ENCODE measurements at places on chromosomes 5 and 9.

DNA sequence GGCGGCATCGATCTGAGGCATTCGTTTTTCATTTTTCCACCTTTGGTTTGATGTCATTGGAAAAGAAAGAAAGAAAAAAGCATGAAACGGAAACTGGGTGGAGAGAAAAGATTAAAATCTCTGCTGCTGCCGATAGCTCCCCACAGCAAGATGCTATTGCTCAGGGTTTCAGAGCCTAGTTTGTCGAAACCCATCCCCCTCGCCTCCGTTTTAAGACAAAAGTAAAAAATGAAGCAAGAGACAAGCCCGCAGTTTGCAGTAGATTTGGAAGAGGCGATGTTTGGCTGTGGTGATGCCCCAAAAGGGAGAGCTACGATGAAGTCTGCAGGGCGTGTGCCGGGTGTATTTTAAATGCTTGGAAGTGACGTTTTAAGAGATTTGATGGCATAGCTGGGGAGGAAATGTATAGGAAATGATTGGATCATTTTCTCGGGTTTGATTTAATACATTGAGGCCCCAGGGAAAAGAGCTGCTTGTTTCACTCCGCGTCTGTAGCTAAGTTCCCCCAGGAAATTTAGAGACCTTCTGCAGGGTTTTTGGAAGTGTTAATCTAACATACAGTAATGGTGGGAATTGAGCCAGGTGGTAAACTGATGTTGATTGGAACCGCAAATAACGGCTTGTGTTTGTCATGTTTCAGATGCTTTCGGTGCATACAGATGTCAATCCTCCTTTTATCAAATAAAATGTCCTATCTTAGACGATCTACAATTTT lies 909 bp downstream of the NDFIP1 start:
- DNase-seq = peak; percentile 35

- DNase-seq = no peak
These were observed 354.9 kb downstream of the DIRAS2 start for GRCh38 chr9:90287567-90288274.

- DNase-seq = no peak
These were observed 68.1 kb downstream of the ESM1 start for GRCh38 chr5:54917323-54917722.

- DNase-seq = no peak
These were observed 92.7 kb upstream of the PTCH1 start for GRCh38 chr9:95609426-95609825.

DNA sequence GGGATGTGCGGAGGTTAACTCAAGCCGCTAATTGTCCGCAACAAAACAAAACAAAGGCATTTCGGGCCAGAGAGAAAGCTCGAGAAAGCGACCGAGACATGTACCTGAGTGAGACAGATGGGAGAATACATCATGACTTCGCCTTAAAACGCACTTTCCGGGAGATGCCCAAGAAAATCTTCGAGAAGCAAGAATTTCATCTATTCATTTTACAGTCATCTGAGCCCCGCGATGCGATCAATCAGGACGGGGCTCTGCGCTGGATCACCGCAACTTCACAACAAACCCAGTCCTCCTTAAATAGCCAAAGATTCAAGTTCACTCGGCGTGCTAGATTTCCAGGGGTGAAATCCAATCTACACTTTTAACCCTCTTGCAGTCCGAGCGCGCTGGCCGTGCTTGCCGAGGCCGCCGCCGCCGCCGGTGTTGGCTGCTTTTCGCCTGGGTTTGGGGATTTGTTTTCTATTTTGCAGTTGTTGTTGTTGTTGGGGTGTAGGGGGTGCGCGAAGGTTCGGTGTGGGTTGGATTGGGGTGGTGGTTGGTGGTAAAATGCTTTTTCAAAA lies 482 bp downstream of the NFIB start:
- peak; percentile 16 for DNase-seq

DNA sequence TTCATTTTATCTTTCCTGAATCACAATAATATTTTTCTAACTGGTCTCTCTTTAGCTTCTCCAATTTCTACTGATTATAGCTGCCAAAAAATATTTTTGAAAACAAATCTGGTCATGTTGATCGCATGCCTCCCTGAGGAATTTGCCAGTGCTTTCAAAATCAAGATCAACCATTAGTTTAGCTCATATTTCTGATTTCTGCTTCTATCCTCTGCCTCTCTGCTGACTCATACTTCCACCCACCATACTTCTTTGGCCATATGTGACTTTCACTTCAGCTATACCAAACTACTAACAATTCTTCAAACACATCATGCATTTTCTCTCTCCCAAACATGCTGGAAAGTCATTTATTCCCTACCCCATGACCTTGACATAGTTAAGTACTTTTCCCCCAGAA lies 636.5 kb downstream of the TLE1 start:
- DNase-seq = peak; percentile 45

DNA sequence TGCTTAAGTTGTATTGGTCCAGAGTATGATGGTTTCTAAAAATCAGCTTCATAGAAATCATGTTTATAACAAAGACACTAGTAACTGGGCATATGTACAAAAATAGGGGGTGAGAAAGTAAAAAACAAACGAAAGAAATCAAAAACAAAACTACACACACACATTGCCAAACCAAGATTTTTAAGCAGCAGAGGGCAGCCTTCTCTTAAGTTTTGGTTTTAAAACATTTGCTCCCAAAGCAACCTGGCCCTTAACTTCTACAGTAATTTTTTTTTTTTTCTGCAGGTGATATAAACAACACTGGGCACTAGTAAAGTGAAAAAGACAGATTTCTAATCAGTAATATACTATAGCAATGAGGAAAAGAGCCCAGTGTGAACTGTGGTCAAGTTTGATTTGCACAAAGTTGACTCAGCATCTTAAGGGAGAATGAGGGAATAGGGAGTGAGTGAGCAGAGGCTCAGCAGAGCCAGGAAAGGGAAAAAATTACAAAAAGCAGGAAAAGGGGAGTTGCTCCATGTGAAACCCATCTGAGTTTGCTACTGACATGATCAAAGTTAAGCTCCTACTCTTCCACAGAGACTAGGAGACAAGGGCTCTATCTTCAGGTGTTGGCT lies 13.4 kb upstream of the GAPT start:
- no peak for DNase-seq

DNA sequence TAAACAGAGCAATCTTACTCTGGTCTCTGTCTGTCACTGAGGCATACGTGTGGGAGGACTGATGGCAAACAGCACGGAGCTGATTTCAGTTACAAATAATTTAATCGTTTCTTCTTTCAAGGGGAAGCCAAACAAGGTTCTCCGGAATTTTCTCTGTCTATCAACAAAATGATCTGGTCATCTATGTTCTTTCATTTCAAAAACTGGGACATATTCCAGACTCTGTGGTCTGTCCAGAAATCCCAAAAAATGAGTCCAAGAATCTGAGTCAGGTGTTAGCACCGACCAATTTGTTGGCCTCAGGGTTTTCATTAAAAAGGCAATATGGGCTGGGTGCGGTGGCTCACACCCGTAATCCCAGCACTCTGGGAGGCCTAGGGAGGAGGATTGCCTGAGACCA lies 69.9 kb upstream of the ZNF608 start:
- no peak for DNase-seq

- no peak for DNase-seq
These were observed 77.6 kb upstream of the SEMA6A start for GRCh38 chr5:116652196-116652729.

GRCh38 chr9:34579104-34579807 lies 10.3 kb downstream of the CNTFR start:
- no peak for DNase-seq

- DNase-seq = no peak
These were observed 9.0 kb downstream of the LPAR1 start for GRCh38 chr9:111029260-111029659.

DNA sequence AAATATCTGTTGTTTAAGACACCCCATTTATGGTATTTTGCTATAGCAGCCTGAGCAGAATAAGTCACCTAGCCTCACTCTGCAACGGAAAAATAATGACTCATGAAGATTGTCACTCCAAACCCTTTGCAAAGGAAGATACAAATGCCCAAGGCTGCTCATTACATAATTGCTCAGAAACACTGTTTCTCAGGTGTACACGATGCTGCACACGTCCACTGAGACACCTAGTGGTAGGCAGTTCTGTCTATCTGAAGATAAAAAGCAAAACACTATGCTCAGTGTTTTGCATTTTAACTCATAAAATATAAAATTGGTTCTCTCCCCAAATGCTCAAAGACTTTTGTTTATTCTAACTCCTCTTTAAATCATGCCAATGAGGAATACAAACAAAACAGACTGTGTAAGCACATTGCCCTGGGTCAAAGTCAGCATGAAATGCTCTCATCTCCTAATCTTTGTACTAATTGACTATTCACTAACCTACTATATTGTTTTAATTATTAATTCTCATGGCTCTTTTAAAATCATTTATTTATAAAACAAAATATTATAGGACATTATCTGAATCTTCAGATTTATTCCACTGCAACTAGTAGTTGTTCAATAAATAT lies 7.7 kb upstream of the TSLP start:
- DNase-seq = no peak

DNA sequence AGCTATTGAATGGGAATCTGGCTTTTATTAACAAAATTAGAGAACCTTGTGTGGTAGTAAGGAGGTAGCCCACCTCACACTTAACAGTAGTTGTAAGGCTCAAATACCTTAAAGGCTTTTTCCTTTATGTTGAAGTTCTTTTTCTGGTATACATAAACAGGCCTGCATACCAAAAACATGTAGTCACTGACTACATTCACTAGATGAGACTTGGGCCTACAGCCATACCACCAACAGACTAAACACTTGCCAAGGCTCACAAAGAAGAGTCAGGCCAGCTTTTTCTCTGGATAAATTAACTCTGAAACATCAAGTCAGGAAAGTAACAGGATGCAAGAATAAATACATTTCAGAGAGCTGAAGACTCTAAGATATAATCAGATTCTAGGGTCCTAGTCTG lies 78.6 kb upstream of the MPDZ start:
- DNase-seq = peak; percentile 77

DNA sequence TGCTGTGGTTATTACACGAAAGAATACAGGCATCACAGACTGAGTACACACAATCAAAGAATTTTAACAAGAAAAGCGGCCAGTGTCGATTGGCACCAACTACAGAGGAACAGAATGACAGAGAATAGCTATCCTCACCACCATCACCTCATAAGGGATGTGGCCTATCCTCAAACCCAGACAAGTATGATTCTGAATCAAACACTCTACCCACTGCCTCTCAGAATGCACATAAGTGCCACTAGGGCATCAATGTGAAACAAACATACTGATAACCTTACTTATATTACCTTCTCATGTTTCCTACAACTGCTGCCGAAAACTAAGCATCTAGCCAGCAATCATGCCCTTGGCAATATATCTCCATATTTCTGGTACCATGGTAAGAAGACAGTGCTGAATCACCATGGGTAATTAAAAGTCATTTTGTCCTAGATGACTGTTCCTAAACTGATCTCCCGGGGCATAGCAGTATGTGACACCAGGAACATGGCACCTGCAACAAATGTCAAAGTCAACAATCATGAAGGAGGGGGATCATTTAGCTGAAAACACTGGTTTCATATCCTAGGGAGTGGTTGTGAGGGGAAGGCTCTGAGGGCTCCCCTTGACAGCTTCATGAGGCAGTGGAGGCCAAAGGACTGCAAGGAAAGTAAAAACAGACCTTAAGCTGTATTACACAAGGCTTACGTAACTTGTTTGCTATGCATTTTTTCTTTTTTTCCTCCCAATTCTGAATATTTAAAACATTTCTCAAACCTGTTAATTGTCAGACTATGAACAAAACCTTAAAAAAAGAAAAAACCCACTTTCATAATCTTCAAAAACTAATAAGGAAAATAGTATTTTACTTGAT lies 88.3 kb downstream of the LHFPL2 start:
- DNase-seq = no peak

DNA sequence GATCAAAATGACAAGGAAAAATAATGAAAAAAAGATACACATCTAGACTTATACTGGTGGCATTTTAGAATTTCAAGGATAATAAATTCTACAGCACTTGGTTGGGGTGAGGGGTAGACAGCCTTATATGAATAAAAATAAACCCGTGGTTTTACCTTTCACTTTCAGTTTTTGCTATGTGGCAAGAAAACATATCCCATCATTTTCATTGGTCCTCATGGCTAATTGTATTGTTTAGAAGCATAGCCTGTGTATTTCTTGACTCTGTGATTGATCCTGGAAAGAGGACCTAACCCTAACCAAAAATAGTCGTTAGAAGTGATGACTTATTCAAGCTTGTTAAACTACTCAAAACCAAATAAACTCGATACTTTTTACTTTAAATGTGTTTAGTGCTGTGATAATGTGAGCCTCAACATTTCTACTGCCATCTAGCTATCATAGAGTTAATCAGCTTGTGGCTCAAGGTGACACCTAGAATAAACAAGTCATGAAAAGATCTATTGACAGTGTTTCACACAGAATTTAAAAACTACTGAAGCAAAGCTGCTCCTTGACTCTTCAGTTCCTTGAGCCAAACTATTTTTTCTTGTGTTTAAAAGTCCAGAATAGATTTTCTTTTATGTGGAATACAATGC lies 153.3 kb upstream of the IZUMO3 start:
- DNase-seq = no peak

- DNase-seq = peak; percentile 65
These were observed 557 bp upstream of the PHF2 start for GRCh38 chr9:93575796-93576257.

DNA sequence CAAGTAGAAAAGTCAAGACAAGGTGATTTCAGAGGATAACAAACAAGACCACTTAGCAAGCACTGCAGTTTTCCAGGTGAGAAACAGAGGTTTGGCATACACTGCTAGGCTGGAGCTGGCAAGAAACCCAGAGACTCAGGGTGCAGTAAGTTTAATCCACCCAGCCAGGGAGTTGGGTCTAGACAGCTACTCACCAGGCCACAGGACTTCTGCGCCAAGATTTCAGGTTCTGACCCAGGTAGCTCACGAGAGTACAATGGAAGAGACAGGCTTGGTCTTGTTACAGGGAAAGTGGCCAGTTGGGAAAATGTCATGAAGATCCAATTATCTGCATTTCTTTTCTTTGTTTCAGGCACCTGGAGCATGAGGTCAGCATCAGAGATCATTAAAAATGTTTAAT lies 9.8 kb downstream of the SMIM23 start:
- no peak for DNase-seq

GRCh38 chr5:146548781-146549449 lies 32.9 kb upstream of the GPR151 start:
- DNase-seq = no peak

GRCh38 chr9:135825435-135826187 lies 81.7 kb downstream of the CAMSAP1 start:
- DNase-seq = no peak

- DNase-seq = peak; percentile 21
These were observed 8.7 kb downstream of the ASS1 start for GRCh38 chr9:130453487-130453886.
